ENCODE measurements at places on chromosomes 7 and 10.

GRCh38 chr10:122279725-122280141 lies 8.6 kb downstream of the BTBD16 start:
- DNase-seq: no peak

GRCh38 chr10:101545898-101546297 lies 42.2 kb downstream of the POLL start:
- no peak for DNase-seq

- DNase-seq: no peak
Observed at GRCh38 chr7:76381814-76382213, 23.0 kb upstream of the YWHAG start.

DNA sequence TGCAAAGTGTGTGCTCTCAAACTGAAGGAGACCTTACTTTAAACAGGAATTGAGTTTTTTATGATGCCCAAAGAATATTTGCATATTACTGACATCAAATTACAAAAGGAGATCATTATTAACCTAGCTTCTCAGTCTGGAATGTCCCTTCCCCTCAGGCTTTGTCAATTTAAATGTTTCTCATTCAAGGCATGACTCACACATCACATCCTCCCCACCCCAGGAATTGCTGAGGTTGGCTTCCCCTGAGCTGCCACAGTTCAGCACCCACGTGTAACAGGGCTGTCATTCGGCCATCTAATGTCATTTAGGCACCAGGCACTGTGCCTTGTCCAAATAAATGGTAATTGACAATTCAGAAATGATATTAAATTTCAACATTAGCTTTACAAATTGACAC lies 305.9 kb upstream of the MGMT start:
- DNase-seq: no peak

GRCh38 chr7:258476-259190 lies 31.3 kb upstream of the FOXL3 start:
- DNase-seq: no peak

GRCh38 chr7:127771707-127772106 lies 119.7 kb downstream of the SND1 start:
- no peak for DNase-seq

- DNase-seq: no peak
Observed at GRCh38 chr10:17196573-17196972, 4.9 kb downstream of the TRDMT1 start.

GRCh38 chr10:6482737-6483357 lies 97.2 kb downstream of the PRKCQ start:
- no peak for DNase-seq

- DNase-seq: no peak
Observed at GRCh38 chr7:142359694-142360279, 101.9 kb upstream of the PRSS58 start.

DNA sequence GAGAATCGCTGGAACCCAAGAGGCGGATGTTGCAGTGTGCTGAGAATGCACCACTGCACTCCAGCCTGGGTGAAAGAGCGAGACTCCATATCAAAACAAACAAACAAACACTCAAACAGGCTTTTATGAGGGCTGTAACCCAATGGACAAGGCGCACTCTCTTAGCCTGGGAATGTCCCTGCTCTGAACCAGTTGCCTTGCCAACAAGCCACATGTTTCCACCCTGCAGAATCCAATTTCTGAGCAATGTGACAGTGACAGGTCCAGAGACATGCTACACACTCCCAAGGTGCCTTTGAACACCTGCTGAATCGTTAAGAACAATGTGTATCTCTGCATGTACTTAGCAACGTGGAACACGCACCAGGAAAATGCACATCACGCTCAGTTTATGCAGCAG lies 186.8 kb upstream of the AUTS2 start:
- no peak for DNase-seq

DNA sequence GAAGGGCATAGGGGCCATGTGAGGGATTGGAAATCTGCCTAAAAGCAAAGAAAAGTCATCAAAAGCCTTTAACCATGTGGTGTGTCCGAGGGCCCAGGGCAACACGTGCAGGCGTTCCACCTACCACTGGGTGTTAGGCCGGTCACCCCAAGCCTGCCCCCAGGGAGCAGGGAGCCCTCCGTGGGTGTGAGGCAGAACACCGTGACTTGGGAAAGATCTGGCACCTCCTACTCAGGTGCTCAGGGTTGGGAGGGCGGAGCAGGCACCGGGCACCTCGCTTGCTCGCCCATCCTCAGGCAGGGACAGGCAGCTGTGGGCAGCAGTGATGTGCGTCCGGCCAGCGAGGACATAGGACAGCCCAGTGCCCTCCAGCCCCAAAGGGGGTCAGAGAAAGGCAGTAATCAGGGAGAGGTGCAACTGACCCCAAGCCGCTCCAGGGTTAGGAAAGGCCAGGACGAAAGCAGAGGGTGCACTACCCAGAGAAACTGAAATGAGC lies 80.7 kb upstream of the CHST15 start:
- DNase-seq: no peak

GRCh38 chr10:30749385-30749784 lies 119.8 kb upstream of the LYZL2 start:
- DNase-seq: no peak

GRCh38 chr7:123067814-123068213 lies 72.3 kb upstream of the TAS2R16 start:
- no peak for DNase-seq

- no peak for DNase-seq
Observed at GRCh38 chr7:45118292-45118691, 6.8 kb upstream of the TBRG4 start.

DNA sequence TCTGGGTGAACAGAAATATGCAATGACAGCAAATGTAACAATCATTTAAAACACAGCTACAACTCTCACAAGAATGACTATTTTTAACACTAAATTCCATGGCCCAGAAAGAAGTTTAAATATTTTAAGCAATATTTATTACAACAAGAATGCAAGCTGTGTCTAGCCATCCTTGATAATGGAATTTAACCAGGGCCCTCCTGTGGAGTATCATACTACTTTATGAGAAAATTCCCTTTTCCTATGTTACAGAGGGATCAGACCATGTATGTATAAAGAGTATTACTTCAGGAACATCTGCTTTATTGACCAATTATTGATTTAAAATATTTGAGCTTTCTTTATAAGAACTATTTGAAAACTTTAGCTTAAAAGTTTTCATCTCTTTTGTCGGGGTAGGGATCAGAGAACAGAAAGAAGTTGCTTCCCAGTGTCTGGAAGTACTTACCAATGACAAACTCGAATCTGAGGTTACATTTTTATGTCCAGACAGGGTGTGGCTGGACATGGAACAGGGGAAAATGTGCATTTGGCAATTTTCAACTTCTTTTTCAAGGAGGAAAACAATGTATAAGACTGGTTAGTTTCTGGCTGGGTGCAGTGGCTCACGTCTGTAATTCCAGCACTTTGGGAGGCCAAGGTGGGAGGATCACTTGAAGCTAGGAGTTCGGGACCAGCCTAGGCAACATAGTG lies 48.3 kb upstream of the NRBF2 start:
- no peak for DNase-seq

GRCh38 chr10:27481486-27481885 lies 22.6 kb upstream of the RAB18 start:
- DNase-seq: no peak

GRCh38 chr7:80480566-80480965 lies 31.3 kb downstream of the GNAT3 start:
- no peak for DNase-seq

GRCh38 chr10:96658844-96659243 lies 61.5 kb downstream of the PIK3AP1 start:
- no peak for DNase-seq

- no peak for DNase-seq
Observed at GRCh38 chr10:103396789-103397087, 312 bp downstream of the PDCD11 start.

- no peak for DNase-seq
Observed at GRCh38 chr7:136326045-136326609, 349.0 kb upstream of the MTPN start.

GRCh38 chr10:77592946-77593636 lies 44.5 kb downstream of the KCNMA1 start:
- DNase-seq: no peak

DNA sequence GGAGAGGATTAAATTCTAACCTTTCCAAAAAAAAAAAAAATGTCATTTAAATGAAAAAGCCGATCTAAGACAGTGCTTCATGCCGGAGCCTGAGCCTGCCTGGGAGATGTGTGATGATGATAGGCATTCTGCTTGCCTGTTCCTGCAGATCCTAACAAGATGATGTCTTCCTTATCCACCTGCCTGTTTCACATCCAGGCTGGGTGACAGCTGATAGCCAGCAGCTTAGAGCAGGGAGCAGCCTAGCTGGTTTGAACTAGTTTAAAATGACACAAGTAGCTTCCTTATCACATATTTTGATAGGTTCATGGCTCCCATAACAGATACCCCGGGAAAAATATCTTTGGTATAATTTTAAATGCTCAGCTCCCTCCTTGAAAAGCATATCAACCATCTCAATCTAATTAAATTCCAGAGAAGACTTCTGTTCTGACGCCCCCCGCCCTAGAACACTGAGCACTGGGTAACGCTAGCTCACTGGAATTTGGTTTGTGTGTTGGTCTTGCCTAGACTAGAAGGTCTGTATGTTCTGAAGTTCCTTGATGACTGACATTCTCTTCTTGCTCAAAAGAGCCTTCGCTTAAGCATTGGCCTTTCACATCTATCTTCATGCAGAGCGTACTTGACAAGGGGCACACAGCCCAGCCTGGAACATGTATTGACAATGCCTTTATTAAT lies 96.9 kb upstream of the FGFR2 start:
- DNase-seq: no peak

- no peak for DNase-seq
Observed at GRCh38 chr10:86300399-86300925, 66.1 kb downstream of the GRID1 start.

DNA sequence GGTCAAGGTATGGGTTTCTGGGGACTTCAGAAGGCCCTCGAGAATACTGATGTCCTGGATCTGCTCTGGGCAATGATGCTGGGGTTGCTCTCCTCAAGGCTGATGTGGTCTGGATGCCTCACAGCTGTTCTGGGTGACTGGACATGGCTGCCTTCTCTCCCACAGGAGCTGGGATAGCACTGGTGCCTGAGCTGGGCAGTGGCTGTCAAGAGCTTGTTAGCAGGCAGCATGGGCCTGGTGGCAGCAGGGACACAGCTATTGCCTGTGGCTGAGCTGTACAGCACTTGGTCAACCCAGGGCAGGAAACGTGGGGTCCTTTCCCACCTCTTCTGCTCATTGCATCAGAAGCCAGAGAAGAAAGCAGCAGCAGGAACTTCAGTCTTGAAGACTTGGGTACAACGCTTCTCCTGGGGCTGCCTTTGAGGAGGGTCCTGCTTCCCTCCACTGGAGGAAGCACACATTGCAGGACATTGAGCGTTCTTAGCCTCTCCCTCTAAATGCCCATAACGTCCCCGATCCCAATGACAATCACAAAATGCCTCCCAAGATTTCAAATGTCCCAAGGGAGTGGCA lies 13.0 kb downstream of the ADCYAP1R1 start:
- DNase-seq: no peak

DNA sequence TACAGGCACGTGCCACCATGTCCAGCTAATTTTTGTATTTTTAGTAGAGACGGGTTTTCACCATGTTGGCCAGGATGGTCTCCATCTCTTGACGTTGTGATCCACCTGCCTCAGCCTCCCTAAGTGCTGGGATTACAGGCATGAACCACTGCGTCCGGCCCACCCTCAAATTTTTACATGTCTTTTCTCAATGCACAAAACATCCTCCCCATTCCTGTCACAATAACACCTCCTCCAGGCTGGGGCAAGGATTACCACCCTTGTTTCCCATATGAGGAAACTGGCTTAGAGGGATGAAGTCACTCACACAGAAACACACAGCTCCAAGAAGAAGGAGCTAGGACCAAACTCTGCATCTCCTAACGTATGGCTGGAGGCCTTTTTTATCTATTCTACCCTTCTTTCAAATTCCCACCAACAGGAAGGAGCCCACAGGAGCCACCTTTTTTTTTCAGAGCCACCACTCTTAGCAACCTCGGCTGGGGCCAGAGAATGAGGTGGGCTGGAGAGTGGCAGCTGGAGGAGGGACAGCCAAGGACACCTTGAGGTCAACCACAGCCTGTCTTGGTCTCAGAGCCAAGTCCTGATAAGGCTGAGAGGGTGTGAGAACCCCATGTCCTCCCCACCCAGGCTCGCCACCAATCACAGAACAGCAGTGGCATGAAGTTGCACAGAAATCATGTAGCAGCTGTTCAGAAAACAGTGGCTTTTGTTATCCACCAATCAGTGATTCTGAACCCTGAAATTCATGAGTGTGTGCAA lies 113.1 kb upstream of the PDLIM1 start:
- DNase-seq: no peak

- peak; percentile 26 for DNase-seq
Observed at GRCh38 chr7:105278973-105279687, 109.6 kb downstream of the SRPK2 start.

DNA sequence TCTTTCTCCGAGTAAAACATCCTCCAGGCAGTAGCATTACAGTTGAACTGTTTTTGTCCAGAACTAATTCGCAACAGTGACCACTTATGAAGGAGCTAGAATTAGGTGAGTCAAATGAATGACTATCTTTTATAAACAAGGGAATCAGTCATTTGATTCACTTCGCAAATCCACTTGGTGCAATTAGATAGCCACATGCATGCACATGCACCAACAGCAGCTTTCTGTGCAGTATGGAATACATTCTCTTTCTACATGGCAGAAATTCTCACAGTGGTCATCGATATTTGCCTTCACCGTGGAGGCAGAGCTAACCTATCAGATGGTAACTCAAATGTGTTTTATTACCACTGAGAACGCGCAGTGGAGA lies 118.8 kb downstream of the CDK6 start:
- DNase-seq: no peak

GRCh38 chr10:1166101-1166827 lies 110.1 kb downstream of the WDR37 start:
- DNase-seq: no peak

DNA sequence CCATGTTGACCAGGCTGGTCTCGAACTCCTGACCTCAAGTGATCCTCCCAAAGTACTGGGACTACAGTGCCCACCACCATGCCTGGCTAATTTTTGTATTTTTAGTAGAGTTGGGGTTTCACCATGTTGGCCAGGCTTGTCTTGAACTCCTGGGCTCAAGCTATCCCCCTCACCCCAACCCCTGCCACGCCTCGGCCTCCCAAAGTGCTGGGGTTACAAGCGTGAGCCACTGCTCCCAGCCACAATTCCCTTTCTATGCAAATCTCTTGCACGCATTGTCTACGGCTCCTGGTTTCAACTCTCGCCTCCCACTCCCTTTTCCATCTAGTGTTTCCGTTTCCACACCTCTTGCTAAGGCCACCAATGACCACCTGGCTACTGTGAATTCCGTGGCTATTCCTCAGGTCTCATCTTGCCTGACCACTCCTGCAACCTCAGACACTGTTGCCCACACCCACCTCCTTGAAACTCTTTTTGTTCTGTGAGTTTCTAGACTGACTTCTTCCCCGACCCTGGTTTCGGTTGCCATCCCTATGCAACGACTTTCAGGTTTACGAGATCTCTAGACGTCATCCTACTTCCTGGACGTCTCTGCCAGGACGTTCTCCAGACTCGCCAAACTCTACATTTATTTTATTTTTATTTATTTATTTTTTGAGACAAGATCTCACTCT lies 3.4 kb downstream of the CLDN3 start:
- no peak for DNase-seq

DNA sequence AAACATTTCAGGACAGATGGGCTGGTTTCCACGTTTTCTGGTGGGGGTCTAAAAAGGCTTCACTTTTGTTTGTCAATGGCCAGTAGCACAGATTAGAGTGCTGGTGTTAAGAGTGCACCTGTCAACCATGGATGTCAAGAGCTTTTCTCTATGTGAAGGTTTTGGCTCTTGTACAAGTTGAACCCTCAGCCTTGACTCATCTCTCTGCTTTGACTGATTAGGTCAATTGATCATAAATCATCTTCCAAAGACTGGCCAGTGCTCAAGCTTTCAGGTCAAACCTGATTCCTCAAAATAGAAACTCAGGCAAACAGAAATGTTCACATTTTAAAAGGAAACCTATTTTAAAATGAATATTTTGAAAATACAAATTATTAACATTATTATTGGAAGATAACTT lies 59.6 kb upstream of the SP4 start:
- no peak for DNase-seq

All from GM18507 (cell line).